Psoas muscle (tissue), 8 donors: ENCODE measurements at places on chromosomes 6 and 20. TPM values are rescaled to one million over a fixed set of nuclear protein-coding genes. Genes with fewer than 3 reads are reported as not detected.

DNA sequence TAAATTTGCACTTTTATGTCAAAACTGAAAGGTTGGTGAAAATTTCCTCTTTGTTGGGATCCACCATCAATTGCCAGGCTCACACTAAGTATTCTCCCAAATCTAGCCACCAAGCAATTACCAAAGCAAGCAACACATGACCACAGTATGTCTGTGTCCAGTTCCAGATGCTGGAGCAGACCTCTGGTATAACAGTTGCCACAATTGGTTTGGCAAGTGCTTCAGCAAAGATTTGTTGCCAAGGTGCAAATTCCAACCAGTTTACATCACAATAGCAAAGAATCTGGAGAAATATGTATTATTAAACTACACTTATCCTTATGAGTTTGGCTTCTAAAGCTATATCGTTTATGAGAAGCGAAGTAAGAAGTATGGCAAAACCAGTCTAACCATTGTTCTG is 6.4 kb downstream of the GTF2H5 start:
- no peaks in the 10 kb centered on the region for H3K27me3 ChIP-seq
- H3K27ac ChIP-seq: no peak overlapping the region
- H3K36me3 ChIP-seq: peaks cover 13% of the 10 kb centered on the region
- no peak for DNase-seq

DNA sequence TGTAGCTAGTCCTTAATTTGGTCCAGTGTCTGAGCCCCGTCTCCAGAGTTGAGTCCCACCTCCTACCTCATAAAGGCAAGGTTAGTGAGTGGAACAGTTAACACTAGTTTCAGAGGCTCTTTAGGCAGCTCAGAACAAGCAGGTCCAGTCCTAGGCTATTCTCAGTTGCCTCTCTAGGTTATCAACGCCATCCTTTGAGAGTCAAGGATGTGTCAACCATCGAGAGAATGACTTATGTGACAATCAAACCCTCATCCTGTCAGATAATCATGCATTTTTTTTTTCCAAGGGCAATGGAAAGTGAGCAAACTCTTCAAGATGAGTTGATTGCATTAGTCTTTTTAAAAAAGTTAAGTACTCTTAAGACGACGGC is 64.0 kb upstream of the TXNDC5 start:
- H3K27me3 ChIP-seq: no peaks in the 10 kb centered on the region
- no peak for DNase-seq
- H3K36me3 ChIP-seq: no peaks in the 10 kb centered on the region
- H3K27ac ChIP-seq: peak overlapping the region; percentile 39
- H3K4me3 ChIP-seq: peak overlapping the region; percentile 28
- H3K4me1 ChIP-seq: no peaks in the 10 kb centered on the region

DNA sequence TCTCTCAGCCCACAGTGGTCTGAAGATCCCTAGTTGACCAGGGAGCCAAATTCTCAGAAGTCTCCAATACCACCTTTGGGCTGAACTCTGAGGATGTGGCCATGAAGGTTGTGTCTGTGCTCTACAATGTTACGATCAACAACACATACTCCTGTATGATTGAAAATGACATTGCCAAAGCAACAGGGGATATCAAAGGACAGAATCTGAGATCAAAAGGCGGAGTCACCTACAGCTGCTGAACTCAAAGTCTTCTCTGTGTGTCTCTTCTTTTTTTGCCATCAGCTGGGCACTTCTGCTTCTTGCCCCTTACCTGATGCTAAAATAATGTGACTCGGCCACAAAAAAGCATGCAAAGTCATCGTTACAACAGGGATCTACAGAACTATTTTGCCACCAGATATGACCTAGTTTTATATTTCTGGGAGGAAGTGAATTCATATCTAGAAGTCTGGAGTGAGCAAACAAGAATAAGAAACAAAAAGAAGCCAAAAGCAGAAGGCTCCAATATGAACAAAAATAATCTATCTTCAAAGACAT is 17.7 kb upstream of the VSX1 start:
- H3K27ac ChIP-seq: no peak overlapping the region
- no peaks in the 10 kb centered on the region for H3K4me1 ChIP-seq
- H3K27me3 ChIP-seq: no peaks in the 10 kb centered on the region
- no peak for DNase-seq
- H3K4me3 ChIP-seq: no peak overlapping the region

The GPR6 gene
- not detected for polyA plus RNA-seq

The ERVFRD-1 gene
- 0.04 TPM for polyA plus RNA-seq

- peak overlapping the region; percentile 8 for H3K4me3 ChIP-seq
- H3K27ac ChIP-seq: no peak overlapping the region
- H3K36me3 ChIP-seq: no peaks in the 10 kb centered on the region
Observed at GRCh38 chr20:4720977-4721349, 746 bp upstream of the PRND start.

DNA sequence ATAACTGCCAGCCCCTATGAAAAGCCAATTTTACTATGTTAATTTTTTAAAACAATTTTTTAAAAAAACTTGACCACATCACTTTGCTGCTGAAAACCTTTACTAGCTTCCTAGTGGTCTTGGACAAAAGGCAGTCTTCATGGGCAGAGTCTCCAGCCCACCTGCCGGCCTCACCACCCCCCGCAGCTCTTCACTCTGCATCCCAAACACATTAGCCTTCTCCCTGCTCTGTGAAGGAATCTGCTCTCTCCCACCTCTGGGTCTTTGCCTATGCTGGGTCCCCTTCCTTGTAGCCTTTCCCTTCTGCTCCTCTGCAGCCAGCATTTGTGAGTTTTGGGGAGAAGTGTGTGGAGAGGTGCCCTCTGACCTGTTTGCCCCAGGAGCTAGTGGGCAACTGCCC is 170.7 kb upstream of the MLN start:
- H3K4me3 ChIP-seq: no peak overlapping the region
- DNase-seq: no peak
- H3K27me3 ChIP-seq: no peaks in the 10 kb centered on the region
- no peak overlapping the region for H3K27ac ChIP-seq
- H3K4me1 ChIP-seq: no peaks in the 10 kb centered on the region

The EIF2S2 gene
- 219 TPM for polyA plus RNA-seq

- no peak overlapping the region for H3K27ac ChIP-seq
- peak overlapping the region; percentile 19 for H3K4me3 ChIP-seq
- no peaks in the 10 kb centered on the region for H3K36me3 ChIP-seq
- H3K27me3 ChIP-seq: no peaks in the 10 kb centered on the region
Observed at GRCh38 chr20:3710703-3711483, 1.5 kb downstream of the SIGLEC1 start.

DNA sequence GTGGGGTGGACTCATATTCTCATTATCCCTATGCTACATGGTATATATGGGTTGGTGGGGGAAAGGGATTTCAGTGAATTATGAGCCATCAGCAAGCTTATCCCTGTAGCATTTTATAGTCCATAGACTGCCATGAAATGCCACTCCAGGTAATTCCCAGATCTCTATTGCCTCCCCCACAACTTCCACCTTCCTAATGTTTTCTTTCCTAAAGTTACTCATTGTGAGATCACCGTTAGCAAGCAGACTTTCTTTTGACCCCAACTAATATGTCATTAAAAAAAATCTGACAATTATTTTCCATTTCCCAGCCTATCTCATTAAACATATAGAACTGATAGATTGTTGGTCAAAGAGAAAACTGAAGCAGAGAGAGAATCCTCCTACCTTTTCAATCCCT is 40.7 kb upstream of the TBX18 start:
- DNase-seq: no peak
- H3K27ac ChIP-seq: no peak overlapping the region
- H3K27me3 ChIP-seq: no peaks in the 10 kb centered on the region
- no peak overlapping the region for H3K4me3 ChIP-seq
- no peaks in the 10 kb centered on the region for H3K36me3 ChIP-seq

The GSTA4 gene
- 20.1 TPM for polyA plus RNA-seq

DNA sequence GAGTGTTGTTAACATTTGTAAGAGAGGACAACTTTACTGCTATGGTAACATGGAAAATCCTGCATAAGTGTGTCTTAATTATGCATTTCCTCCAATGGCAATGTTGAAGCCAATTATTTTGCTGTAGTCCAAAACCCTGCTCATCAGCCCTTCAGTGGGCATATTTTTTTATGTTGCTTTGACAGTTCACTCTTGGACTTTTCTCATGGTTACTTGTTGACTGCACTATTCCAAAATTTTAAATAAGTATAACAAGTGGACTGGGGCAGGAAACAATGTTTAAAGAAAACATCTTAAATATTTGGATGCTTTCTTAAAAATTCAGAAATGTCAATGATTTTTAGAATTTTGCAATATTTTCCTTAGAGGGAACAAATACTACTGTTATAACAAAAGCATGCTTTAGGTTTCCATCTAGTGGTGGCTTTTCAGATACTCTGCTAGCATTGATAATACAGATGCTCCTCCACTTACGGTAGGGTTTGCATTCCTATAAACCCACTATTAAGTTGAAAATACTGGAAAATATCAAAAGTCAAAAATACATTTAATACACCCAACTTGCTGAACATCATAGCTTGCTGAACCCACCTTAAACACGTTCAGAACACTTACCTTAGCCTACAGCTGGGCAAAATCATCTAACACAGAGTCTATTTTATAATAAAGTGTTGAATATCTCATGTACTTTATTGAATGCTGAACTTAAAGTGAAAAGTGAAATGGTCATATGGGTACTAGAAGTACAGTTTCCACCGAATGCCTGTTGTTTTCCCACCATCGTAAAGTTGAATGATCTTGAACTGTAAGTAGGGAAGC is 86.4 kb downstream of the ADGRG6 start:
- no peaks in the 10 kb centered on the region for H3K27me3 ChIP-seq
- no peak for DNase-seq
- no peak overlapping the region for H3K27ac ChIP-seq
- H3K36me3 ChIP-seq: no peaks in the 10 kb centered on the region
- H3K4me1 ChIP-seq: no peaks in the 10 kb centered on the region
- H3K4me3 ChIP-seq: no peak overlapping the region

The SLC26A8 gene
- polyA plus RNA-seq: not detected

The KIF6 gene
- 0.08 TPM for polyA plus RNA-seq

The CALHM4 gene
- 0.86 TPM for polyA plus RNA-seq
